ENCODE measurements at places on chromosomes 11 and 22.

- no peak for DNase-seq
Measured at GRCh38 chr11:88300888-88301487, 36.5 kb downstream of the CTSC start.

- no peak for DNase-seq
Measured at GRCh38 chr11:134686460-134687061, 274.5 kb upstream of the B3GAT1 start.

GRCh38 chr22:29116397-29117123 lies 43.7 kb downstream of the KREMEN1 start:
- no peak for DNase-seq

DNA sequence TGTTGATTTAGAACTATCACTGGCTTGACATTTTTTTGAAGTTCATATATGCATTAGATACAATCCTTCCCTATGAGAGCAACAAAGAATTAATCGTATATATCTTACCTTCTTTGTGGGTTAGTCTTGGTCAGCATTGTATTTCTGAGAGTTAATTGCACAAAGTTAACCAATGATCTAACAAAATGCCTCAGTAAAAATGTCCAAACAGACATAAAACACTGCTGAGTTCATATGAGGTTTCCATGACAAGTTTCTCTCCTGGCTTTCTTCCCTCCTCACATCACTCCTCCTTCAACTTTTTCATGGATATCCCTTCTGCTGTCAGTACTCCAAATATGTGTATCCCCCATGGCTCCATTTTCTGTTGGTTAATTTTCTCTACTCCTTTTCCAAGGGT lies 9.0 kb downstream of the MAP6 start:
- no peak for DNase-seq

GRCh38 chr11:33953289-33953688 lies 61.4 kb upstream of the LMO2 start:
- DNase-seq, result no peak
